ENCODE measurements at places on chromosomes 3 and 15. TPM values are rescaled to one million over a fixed set of nuclear protein-coding genes. Genes with fewer than 3 reads are reported as not detected.

The SCG3 gene
- not detected for total RNA-seq

The CTXN2 gene
- total RNA-seq, result not detected

The AHSG gene
- total RNA-seq, result not detected

The DCLK3 gene
- under 0.01 TPM for total RNA-seq

The NR1D2 gene
- 73.4 TPM for total RNA-seq

All from uterine smooth muscle cell (primary cell).